ENCODE measurements at places on chromosomes 7 and 10. TPM values are rescaled to one million over a fixed set of nuclear protein-coding genes. Genes with fewer than 3 reads are reported as not detected.

DNA sequence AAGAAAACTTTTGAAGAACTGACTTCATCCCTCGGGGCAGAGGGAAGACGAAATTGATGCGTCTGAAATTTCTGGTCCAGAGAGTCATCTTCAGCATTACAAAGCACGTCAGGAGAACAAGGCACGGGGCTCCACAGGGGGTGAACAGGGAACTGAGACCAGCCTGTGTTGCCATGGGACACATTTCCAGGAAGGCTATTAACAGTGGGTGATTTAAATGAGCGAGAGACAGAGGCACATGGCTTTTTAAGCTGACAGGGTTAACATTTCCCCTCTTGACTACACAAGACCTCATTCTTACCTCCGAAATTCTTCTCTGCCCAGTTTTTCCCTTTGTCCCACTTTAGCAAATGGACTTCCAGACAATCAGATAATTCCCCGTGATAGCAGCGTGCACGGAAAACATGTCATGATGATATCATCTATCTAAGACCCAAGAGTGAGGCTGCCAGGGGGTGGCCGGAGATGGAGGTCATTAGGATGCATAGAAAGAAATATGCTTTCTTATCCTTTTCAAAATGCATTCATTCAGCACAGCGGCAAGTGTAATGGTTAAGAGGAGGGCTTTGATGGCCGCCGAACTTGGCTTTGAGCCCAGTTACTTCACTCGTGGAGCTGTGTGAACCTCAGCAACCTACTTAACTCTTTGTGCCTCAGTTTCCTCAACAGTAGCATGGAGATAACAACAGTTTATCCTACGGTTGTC, 248.0 kb downstream of the PRPF18 start:
- no peaks in the 10 kb centered on the region for H3K27me3 ChIP-seq
- H3K4me3 ChIP-seq, result no peak overlapping the region
- H3K27ac ChIP-seq, result peak overlapping the region; percentile 33
- DNase-seq, result peak; percentile 46
- peaks cover 18% of the 10 kb centered on the region for H3K4me1 ChIP-seq

DNA sequence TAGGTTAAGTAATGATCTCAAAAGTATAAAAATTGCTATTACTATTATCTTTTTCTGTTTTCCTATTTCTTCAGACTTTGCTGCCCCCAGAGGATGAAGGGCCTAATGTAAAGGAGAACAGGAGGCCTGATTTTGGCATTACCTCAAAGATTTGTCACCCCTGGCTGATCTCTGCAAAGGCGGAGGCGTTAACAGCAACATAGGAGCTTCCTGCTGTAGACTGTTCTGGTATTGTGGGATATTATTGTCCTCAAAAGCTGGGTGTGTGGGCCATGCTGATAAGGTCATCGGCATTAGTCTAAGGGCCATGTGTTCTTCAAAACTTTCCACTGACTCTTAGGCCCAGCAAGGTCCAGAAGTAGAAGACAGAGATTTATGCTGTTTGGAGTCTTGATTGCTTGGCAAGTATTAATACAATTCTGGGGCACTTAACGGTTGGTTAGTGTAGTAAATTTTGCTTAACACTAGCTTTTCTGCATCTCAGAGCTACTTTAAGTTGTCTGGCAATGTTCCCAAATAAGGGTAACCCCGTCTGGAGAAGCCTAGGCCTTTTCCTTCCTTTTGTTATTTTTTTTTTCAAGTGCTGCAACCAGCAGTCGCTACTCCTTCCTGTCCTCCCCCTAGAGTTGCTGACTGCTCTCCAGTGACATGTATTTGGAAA, 14.0 kb upstream of the ENTPD1 start:
- no peak overlapping the region for H3K4me3 ChIP-seq
- peaks cover 10% of the 10 kb centered on the region for H3K4me1 ChIP-seq
- H3K27me3 ChIP-seq, result no peaks in the 10 kb centered on the region
- no peaks in the 10 kb centered on the region for H3K36me3 ChIP-seq
- H3K27ac ChIP-seq, result no peak overlapping the region

DNA sequence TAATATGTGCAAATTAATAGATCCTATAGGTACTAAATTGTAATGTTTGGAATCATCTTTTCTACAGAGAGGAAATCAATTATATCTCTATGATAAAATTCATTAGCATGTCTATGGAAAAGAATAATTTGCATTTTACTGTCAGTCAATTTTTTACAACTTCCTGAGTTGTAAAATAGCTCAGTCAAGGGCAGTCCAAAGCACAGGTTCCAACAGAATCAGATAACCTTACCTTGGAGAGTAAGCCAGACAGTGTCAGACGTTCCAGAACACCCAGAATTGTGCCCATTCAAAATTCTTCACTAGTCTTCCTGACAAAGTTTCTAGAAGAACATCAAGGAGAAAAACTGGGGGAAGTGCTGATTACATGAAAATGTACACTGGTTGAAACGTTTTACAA, 31.1 kb upstream of the IMMP2L start:
- H3K36me3 ChIP-seq, result peaks cover 3% of the 10 kb centered on the region
- no peaks in the 10 kb centered on the region for H3K27me3 ChIP-seq
- H3K27ac ChIP-seq, result no peak overlapping the region
- no peak overlapping the region for H3K4me3 ChIP-seq

- H3K4me3 ChIP-seq, result no peak overlapping the region
- 0 out of 2 replicates have a peak, but pooled peaks cover 3% of the 10 kb centered on the region for H3K4me1 ChIP-seq
- H3K27me3 ChIP-seq, result no peaks in the 10 kb centered on the region
These were observed 10.8 kb upstream of the PON1 start for GRCh38 chr7:95335093-95335492.

- no peaks in the 10 kb centered on the region for H3K36me3 ChIP-seq
- H3K27me3 ChIP-seq, result no peaks in the 10 kb centered on the region
- no peak overlapping the region for H3K27ac ChIP-seq
- peak; percentile 78 for DNase-seq
These were observed 210.4 kb upstream of the ADO start for GRCh38 chr10:62594093-62594520.

DNA sequence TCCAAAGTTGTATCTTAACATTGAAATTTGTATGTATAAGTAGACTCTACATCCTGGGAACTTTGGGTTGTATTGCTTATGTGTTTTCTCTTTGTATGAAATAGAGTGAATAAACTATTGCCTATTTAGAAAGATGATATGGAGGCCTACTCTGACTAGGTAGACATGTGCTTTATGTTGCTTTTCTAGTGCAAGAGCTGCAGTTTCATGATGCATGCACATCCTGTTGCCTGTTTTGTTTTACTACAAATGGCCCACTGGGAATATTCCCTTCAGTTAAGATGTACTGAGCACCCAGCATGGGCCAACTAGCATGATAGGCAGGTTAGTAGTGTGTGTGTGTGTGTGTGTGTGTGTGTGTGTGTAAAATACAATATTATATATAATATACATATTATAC, 282.1 kb upstream of the LRGUK start:
- H3K36me3 ChIP-seq, result no peaks in the 10 kb centered on the region
- H3K27ac ChIP-seq, result no peak overlapping the region
- no peaks in the 10 kb centered on the region for H3K4me1 ChIP-seq
- H3K27me3 ChIP-seq, result no peaks in the 10 kb centered on the region

GRCh38 chr7:134654104-134654775, 7.6 kb downstream of the BPGM start:
- H3K36me3 ChIP-seq, result no peaks in the 10 kb centered on the region
- DNase-seq, result no peak

DNA sequence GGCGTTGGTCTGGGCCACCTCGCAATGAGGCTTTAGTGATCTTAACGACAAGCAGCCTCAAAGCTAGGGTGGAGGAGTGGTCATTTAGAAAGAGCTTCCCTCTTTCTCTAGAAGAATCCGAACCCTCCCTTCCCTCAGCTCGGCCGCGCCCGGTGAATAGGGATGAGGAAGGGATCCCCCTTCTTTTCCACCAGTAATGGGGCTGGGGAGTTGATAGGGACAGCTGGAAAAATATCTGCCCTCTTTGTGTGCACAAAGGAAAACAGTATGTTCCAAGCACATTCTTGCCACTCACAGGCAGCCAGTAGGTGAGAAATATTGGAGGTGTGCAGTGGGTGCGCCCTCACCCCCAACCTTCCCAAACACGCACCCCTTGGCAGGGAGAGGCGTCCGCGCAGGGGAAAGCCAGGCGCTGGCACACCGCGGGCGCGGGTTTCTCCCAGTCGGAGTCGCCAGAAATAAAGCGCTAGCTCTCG, 6.5 kb downstream of the DLX5 start:
- peaks cover 100% of the 10 kb centered on the region for H3K27me3 ChIP-seq
- peaks cover 66% of the 10 kb centered on the region for H3K4me1 ChIP-seq
- H3K36me3 ChIP-seq, result no peaks in the 10 kb centered on the region
- H3K27ac ChIP-seq, result no peak overlapping the region
- H3K4me3 ChIP-seq, result peak overlapping the region; percentile 20

The HKDC1 gene
- total RNA-seq, result not detected

The CCDC172 gene
- total RNA-seq, result 3.8 TPM

The MDFIC gene
- total RNA-seq, result 5.2 TPM

The IQUB gene
- total RNA-seq, result 1.1 TPM

The SP8 gene
- total RNA-seq, result 4.4 TPM

The UBE2D4 gene
- 8.4 TPM for total RNA-seq

The HACD1 gene
- total RNA-seq, result 34.1 TPM

The HOXA11 gene
- total RNA-seq, result not detected
